HFF-Myc (cell line): ENCODE measurements at places on chromosomes 4 and X.
A peak's percentile ranks its signal among the peaks of the same experiment; 100 is the strongest.

DNA sequence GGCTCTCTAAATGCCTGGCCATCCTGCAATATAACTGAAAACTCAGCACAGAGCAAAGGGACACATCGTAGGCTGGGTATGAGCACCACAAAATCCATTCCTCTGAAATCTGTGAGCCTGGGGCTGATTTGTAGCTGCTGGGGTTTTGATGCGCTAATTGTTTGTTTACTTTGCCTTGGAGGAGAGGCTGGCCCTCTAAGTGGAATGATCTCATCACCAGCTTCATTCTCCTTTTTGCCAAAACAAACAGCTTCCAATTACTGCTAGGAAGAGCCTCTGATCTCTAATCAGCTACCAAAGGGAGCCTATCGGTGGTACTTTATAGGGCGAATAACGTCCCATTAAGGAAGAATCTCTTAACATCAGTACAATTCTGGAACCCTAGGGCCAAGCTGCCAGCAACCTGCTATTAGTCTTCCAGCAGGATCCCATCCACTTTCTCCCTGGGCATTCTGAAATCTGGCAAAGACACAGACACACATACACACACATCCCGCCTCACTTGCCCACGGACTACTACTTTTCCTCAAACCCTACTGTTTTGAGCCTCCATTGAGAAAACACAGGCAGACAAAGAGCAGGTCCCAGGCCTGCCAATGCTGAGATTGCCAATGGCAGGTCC lies 5.8 kb downstream of the ANOS1 start:
- no peak for DNase-seq

- DNase-seq, result no peak
Measured at GRCh38 chrX:51878056-51878455, 15.4 kb upstream of the MAGED1 start.

DNA sequence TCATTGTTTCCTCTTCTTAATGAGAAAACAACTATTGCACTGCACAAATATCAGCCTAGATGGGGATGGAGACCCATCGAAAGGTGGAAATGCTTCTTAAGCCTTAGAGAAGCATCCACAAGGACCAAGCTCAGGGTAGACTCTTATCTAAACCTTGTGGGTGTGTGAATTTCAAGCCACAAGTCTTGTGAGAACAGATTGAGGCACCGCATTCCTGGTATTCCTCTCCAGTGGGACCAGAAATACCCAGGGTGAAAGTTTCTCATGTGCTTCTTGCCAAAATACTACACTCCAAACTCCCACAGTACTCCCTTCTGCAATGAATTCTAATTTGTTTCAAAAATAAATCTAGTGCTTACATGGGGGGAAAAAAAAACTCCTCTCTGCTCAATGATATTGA lies 375.6 kb downstream of the PDGFC start:
- no peak for DNase-seq

DNA sequence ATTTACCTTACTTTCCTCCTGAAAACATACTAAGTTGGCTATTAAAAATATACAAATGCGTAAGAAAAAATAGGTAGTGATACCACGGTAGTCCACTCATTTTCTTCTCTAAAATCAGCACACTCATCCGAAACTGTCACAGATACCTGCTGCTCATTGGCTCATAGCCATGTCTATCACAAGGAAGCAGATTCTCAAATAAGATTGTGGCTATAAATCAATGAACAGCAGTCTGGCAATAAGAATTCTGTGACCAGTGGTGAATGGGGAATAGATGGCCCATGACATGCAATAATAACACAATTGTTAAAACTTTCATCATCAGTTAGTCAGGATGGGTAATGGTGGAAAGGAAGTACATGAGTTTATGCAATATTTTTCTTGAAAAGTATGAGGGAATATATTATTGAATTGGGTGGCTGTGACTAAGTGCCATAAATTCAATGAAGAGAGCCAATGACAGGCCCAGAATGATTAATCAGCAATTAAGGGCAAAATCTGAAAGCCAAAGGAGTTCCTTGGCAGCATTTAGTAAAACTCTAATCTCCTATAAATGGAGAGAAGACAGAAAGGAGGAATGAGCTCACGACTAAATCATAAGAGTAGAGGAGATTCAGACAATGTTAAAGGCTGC lies 202.3 kb upstream of the NEIL3 start:
- DNase-seq, result no peak

DNA sequence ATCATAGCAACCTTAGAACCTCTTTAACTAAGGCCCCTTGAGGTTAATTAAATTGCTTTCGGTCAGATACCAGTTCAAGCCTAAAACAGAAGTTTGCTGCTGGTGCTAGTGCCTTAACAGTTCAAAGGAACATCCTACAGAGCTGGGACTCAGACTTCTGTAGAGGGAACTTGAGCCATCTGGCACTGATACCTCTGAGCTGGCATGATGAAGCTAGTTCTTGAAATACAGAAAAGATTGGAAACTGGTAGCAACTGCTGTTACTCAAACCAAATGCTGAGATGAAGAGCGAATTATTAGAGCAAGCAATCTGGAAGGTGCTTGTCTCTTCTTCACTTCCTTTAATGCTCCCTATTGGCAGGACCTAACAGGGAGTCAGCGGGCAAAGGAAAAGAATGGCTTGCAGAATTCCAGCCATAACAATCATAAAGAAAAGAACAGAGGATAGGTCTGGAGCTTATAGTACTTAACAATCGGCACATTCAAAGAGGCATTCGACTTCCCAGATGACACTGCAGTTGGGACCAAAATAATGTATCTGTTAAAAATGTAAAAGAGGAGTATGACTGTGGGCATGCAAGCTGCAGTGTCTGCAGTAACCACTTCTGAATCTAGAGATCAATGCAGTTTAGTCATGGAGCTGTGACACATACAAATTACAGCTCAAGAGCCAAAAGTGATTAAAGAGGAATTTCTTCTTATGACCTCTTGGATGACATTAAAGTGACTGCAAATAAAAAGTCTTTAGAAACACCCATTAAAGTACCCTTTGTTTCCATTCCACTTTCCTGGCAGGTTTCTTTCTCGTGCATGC lies 298.9 kb downstream of the PDGFC start:
- DNase-seq, result no peak

DNA sequence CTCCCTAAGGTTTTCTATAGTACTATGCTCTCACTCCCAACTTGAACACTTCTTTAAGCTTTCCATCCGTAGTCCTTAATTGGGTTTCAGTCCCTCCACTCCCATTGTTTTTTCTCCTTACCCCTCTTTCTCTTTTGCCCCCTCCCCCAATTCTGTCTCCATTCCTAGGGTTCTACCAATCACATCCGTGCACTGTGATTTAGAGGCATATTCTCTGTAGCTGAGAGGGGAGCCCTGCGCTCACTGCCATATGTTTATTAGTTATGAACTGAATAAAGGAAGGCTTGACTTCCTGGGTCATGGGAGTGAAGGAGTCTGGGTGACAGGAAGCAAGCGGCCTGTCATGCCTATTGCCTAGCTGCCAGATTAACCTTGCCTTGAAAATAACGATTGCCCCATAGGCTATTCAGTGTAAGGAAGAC lies 471 bp downstream of the MCTS1 start:
- DNase-seq, result peak; percentile 11

GRCh38 chr4:40948014-40948413 lies 198.3 kb downstream of the NSUN7 start:
- no peak for DNase-seq

DNA sequence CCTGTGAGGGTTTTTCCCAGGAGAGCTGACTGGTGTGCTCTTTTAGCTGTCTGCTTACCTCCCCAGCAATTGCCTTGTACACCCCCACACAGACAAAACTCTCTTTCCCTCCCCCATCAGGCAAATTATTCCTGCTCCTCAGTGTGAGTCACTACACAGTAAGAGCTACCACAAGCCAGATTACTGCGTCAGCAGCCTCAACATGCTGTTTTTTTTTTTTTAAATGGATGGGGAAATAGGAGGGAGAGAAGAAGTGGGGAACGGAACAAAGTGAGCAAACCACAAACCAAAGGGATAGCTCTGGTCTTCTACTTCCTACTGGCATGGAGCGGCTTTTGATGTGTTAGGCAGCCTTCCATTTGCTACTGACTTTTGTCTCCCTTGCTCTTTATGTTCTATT lies 107.5 kb upstream of the ACSL4 start:
- peak; percentile 85 for DNase-seq
